Bronchial epithelial cell (primary cell): ENCODE measurements at places on chromosomes 6 and 20.

GRCh38 chr20:17850684-17851026 is 117.9 kb downstream of the SNX5 start:
- no peak for DNase-seq

DNA sequence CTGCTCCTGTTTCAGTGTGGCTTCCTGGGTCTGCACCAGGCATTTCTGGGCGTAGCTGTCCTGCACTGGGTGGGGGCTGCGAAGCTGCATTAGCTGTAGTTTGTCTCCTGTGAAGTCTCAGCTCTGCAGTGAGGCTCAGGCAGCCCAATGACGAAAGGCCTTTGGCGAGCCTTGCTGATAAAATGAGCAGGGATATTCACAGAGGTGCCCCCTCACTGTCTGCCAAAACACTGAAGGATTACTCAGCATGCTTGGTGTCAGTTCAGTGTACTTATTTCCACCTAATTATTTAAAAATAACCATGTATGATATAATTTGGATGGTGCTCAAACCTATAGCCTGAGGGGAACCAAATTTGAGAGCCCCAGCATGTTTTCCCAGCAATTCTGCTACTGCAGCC is 73.5 kb downstream of the ECT2L start:
- DNase-seq, result no peak

GRCh38 chr6:165729307-165729936 is 66.4 kb upstream of the PDE10A start:
- DNase-seq, result peak; percentile 18

DNA sequence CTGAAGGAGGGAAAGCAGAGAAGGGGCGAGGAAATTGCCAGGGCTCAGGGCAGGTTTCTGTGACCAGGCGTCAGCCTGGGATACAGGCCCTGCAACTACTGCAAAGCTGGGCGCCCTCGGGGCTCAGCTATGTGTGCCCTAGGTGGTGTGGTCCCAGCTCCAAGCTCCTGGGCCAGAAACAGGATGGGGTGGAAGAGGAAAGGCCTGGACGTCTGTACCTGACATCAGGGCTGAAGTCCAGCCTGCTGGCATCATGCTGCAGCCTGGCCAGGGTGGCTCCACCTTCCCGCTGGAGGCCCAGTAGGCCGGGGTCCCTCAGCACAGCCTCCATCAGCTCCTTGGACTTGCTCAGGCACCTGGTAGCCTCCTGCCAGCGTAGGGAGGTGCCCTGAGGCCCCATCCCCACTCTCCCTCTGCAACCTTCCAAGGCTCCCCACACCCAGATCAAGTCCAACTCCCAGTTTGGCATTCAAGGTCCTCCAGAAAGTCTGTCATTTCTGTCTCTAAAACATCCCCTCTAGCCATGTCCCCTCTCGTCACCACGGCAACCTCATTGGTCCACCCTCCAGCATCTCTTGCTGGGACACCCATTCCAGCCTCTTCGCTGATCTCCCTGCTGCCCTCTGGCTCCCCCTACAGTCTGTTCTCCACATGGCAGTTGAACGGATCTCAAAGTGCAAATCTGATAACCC is 38.2 kb downstream of the KIAA1755 start:
- peak; percentile 49 for DNase-seq

DNA sequence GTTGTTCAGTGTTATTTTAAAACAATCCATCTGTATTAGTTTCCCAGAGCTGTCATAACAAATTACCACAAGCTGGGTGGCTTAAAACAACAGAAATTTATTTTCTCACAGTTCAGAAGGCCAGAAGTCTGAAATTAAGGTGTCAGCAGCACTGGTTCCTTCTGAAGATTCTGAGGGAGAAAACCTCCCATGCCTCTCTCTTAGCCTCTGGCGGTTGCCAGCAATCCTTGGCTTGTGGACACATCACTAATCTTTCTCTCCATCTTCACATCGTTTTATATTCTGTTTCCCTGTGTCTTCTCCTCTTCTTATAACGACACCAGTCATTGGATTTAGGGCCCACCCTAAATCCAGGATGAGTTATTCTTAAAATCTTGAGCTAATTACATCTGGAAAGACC is 70.2 kb upstream of the EPB41L1 start:
- no peak for DNase-seq

DNA sequence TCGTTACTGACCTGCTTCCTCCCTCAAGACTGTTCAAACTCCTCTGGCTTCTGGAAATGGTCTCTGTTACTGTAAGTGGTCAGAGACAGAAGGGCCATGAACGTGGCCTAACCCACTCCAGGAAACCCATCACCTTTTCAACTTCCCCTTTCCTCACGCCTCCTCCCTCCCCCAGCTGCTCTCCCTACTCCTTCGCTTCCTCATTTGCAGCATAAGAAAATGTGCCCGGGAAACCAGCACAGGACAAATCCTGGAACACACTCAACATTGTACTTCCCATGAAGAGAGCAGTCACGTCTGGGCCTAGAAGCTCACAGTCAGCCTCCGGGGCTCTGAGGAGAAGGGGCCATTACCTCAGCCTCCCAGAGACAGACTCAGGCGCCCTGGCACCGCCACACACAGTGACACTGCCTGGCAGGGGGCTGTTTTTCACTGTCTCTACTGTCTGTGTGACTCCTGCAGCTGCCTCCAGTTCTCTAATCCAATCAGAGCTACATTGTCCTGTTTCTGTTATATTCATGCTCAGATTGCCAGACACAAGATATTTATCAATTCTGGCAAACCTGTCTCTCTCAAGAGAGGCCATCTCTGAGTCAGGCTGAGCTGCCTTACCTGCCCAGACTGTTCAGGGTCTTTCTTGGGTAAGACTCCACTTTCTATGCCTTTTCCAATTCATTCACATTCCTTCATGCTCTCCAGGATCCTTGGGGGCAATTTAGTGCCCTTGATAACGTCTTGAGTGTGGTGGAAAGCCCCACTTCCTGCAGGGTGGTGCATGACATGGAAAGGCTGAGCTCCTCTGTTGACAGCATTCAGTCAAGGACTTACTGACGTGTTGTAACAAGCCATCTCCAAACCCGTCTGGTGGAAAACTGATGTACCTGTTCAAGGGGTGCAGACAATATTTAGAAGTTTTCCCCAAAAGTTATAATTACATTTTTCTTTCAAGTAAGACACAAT is 242.2 kb downstream of the HIVEP2 start:
- DNase-seq, result peak; percentile 66

DNA sequence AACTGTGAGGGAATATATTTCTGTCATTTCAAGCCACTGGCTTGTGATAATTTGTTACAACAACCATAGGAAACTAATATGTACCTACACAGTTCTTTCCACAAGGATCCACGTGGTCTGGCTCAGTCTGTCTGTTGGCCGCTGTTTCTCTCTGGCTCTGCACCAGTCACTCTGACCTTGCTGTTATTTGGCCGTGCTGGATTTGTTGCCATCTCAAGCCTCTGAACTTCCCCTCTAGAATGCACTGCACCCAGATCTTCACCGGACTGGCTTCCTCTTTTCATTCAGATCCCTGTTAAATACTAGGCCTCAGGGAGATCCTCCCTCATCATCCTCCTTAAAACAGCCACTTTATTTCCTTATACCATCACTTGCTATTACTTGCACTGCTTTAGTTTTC is 446.8 kb downstream of the TFAP2B start:
- no peak for DNase-seq
